ENCODE measurements at places on chromosomes 6 and 20. TPM values are rescaled to one million over a fixed set of nuclear protein-coding genes. Genes with fewer than 3 reads are reported as not detected.

The SLC32A1 gene
- not detected for total RNA-seq

GRCh38 chr6:113855500-113856374 lies 1.4 kb upstream of the MARCKS start:
- peak; percentile 68 for DNase-seq

- DNase-seq, result no peak
Measured at GRCh38 chr6:87881342-87881895, 166.2 kb upstream of the SPACA1 start.

DNA sequence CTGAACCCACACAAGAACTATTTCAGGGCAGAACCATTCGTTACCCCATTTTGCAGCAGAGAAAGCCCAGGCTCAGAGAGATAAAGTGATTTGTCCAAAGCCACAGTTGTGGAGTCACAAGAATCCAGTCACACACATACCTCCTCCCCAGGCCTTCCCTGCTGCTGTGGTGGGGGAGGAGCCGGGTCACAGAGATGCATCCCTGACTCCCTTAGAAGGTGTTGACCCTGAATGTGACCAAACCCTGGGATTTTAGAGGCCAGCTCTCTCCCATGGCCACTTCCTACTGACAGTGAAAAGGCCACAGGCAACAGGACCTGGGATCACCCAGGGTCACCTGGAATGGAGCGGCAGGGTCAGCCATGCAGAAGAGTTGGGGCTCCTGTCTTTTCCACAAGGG lies 48.6 kb downstream of the CHMP4B start:
- no peak for DNase-seq

DNA sequence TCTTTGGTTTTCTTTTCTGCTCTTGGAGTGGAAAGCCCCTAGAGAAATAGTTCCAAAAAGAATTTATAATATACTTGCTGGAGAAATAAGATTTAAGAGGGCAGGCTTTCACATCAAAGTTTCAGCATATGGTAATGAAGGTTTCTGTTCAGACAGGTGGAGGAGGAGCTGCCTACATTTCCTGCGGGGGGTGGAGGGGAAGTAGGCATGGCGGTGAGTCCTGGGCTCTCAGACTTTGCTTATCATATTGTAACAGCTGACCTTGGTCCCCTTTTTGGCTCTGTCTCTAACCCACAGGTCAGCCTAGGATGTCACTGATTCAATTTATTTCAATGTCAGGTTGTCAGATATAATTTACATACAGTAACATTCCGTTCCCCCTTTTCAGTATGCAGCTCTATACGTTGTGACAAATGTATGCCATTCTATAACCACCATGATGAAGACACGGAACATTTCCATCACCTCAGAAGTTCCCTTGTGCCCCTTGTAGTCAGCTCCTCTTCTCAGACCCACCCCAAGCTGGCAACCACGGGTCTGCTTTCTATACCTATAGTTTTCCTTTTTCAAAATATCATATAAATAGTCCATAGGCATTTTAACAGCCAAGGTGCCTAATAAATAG lies 77.6 kb upstream of the GGTLC1 start:
- peak; percentile 69 for DNase-seq

- DNase-seq, result no peak
Measured at GRCh38 chr6:56744528-56744927, 101.8 kb upstream of the DST start.
